ENCODE measurements at places on chromosomes 2 and 18. TPM values are rescaled to one million over a fixed set of nuclear protein-coding genes. Genes with fewer than 3 reads are reported as not detected.

The VIL1 gene
- 0.08 TPM for polyA plus RNA-seq

The CPS1 gene
- 0.13 TPM for polyA plus RNA-seq

The CCBE1 gene
- 0.01 TPM for polyA plus RNA-seq

The HOXD13 gene
- polyA plus RNA-seq: 0.01 TPM

The NFU1 gene
- polyA plus RNA-seq: 99.0 TPM

The HJURP gene
- 0.10 TPM for polyA plus RNA-seq

All from psoas muscle (tissue), 8 donors.